Activated CD4-positive, CD25-positive, alpha-beta regulatory T cell treated with anti-CD3 and anti-CD28 coated beads, Interleukin-2, amount 50 U/mL, for 16 hours (primary cell): ENCODE measurements at places on chromosomes 2 and 18.

DNA sequence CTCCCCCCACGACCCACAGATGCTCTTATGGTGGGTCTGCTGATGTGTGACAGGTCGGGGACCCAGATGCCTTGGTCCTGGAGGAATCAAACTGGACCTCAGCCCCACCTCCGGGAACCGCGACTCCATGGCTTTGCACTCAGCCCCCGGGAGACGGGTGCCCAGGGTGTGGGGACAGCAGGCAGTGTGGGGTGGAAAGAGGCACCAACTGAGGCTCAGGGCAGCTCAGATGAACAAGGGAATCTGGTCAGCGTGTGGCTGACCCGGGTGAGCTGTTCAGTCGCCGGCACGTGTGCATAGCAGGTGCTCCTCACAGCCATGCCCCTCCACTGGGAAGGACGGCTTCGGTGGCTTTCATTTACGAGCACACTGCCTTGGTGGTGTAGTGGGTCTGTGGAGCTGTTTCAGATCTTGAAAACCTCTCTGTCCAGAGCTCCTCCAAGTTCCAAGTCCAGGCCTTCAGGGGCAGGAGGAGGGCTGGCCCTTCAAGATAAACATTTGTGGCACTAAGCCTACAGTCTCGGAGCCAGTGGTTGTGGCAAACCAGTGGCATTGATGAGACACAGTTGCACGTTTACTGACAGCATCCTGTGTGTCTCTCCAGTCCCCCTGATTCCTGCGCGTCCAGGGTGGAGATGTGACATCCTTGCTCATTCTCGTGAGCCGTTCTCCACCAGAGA is 471.2 kb upstream of the HS6ST1 start:
- DNase-seq: no peak

DNA sequence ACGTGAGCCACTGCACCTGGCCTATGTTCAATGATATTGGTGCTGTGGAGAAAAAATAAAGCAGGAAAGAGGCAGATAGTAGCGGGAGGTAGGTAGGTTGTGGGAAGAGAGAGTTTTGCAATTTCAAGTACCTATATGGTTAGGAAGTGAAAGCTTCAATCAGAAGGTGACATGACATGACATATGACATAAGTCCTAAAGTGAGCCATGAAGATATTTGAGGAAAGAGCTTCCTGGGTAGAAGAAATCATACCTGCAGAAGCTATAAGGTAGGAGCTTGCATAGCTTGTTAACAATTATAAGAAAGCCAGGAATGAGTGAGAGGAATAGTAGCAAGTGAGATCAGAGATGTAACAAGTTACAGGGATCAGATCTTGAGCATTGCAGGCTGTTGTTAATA is 4.2 kb downstream of the KIAA1328 start:
- no peak for DNase-seq

GRCh38 chr2:41736586-41736985 is 311.2 kb upstream of the PKDCC start:
- no peak for DNase-seq

DNA sequence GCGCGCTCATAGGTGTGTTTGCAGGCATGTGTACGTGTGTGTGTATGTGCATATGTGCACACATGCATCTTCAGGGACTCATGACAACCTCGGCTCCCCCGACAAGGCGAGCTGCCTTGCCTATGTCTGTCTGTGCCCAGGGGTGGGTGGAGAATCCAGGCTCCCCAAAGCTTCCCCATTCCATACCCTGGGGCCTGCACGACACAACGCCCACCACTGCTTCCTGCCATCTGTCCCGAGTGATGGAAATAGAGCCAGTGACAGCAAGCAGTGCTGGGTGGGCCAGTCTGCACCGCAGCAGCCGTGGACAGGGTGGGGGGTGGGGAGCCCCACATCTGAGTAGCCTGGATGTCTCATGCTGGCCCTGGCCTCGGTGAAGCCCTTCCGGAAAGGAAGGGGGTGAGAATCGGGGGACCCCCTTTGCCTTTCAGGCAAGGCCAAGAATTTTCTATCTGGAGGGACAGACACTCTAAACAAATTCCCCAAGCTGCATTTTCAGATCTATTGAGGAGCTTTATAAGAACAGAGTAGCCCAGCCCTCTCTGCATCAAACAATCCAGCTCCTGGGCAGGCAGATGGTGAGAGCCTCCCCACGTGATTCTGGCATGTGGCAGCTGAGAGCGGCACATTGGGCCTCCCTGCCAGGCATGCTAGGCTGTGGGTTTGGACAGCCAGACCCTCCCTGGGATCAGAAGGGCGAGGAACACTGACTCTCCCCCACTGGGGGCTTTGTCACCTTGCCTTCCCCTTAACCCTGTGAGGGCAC is 4.9 kb downstream of the KCNIP3 start:
- DNase-seq: no peak

DNA sequence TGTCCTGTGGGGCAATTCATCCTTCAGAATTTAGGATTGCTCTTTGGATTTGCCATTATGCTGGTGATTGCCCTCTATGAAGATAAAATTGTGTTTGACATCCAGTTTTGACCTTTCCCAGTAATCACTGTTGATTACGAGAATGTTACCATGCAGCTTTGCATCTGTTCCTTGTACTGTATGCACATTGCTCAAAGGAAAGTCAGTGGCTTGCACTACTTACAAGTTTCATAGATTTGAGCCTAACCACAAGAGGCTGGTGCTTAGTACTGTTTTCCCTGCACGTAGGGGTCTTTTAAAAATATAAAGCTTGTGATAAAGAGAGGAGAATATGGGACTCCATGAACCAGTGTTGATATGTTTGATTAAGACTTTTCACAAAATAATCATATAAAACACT is 77.9 kb downstream of the SLC39A10 start:
- no peak for DNase-seq

DNA sequence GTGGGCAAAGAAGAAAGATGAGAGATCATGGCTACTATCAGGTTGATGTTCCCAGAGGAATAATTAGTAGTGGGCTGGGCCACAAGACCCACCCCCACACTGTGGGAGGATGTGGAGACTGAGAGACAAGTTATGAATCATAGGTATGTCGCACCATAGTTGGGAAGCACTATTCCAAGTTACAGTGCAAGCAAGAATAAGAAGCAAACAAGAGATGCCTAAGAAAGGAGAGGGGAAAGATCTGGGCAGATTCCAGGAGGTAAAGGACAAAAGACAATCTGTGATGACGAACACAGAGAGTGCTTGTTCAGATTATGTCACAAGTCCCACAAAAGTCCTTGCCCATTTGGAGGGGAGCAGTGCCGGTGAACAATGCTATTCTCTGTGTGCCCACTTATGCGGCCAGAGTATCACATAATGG is 56.6 kb downstream of the FAM228A start:
- no peak for DNase-seq

- DNase-seq: no peak
Measured at GRCh38 chr2:1582891-1583341, 161.4 kb downstream of the PXDN start.

DNA sequence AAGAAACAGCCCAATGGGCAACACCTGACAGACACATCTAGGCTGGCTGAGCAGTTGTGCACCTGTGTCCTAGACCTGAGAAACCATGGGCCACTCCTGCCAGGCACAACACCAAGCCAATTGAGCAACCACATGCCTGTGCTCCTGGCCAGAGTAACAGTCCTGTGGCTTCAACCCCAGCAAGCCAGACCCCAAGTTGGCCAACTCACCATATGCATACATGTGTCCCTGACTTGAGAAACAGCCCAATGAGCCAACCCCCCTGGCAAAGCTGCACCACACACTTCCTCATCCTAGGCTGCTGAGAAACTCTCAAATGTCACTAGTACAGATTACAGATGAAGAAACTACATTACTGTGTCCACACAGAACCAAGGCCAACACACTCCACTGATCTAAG is 36.6 kb downstream of the USP34 start:
- no peak for DNase-seq

- DNase-seq: no peak
Measured at GRCh38 chr2:234300391-234300925, 196.4 kb downstream of the ARL4C start.

DNA sequence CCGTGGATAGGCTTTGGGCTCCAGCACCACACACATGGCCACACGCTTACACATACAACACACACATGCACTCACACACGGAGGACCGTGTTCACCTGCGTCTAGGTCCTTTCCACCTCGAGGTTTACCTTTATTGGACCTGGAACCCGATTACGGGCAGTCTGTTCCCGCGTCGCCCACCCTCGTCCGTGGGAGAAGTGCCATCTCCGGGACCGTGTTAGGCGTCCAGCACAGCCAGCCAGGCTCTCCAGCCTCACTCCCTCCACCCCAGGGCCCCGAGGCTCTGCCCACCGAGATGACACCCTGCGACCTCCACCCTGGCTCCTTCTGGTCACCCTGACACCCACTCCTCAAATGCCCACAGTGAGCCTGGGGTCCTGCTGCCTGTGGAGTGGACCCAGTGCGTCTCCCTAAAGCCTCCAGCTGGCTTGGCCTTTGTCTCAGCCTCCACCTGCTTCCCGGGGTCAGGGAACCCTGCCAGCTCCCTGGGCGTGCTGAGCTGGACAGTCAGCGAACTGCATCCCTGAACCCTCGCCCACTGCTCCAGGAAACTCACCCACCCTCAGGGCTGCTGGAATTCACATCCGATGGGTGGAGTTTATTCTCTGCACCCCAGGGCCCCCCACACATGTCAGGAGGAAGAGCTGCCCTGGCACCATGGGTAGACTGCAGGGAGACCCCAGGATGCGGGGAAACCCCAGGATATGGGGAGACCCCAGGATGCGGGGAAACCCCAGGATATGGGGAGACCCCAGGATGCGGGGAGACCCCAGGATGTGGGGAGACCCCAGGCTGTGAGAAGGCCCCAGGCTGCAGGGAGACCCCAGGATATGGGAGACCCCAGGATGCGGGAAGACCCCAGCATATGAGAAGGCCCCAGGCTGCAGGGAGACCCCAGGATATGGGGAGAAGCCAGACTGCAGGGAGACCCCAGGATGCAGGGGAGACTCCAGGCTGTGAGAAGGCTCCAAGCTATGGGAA is 33.0 kb downstream of the ADI1 start:
- no peak for DNase-seq

GRCh38 chr2:73053316-73054114 is 18.0 kb downstream of the SFXN5 start:
- no peak for DNase-seq

DNA sequence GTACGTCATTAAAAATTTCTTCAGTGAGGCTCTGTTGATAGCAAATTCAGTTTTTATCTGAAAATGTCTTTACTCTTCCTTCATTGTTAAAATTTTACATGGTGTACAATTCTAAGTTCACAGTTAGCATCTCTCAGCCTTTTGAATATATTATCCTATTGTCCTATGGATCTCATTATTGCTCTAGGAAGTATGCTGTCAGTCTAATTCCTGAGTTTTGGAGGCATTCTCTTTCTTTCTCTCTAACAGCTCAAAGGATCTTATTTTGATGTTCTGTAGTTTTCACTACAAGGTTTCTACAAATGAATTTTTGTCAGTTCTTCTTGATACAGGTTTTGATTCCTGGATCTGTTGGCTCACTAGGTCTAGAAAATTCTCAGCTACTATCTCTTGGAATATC is 2.9 kb upstream of the ACMSD start:
- no peak for DNase-seq

- no peak for DNase-seq
Measured at GRCh38 chr2:45506756-45507155, 104.3 kb downstream of the SRBD1 start.

GRCh38 chr18:47163241-47163640 is 12.9 kb downstream of the IER3IP1 start:
- no peak for DNase-seq

GRCh38 chr2:176126929-176127773 is 2.4 kb upstream of the HOXD8 start:
- peak; percentile 33 for DNase-seq

GRCh38 chr2:44902217-44903137 is 39.0 kb upstream of the SIX3 start:
- no peak for DNase-seq

- no peak for DNase-seq
Measured at GRCh38 chr2:106857882-106858478, 28.0 kb downstream of the ST6GAL2 start.

DNA sequence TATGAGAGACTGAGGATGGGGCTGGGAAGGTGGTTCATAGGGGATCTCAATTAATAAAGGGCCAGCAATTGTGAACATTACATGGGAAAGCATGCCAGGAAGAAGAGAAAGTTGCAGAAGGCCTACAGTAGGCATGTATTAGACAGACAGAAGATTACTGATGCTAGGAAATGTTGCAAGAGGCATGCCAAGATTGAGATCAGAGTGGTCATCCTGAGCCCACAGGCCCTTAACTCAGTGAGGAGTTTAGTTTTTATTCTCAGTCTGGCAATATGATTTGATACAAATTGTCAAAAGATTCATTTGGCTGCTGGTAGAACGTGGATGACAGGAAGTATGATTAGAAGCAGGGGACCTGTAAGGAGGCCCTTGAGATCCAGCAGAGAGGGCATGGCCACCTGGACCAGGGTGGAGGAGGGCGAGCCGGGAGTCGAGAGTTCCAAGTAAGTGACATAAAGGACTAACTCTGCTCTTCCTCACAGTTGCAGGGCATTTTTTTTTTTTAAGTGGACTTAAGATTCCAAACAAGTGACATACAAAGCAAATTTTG is 54.9 kb downstream of the EPHA4 start:
- DNase-seq: no peak

DNA sequence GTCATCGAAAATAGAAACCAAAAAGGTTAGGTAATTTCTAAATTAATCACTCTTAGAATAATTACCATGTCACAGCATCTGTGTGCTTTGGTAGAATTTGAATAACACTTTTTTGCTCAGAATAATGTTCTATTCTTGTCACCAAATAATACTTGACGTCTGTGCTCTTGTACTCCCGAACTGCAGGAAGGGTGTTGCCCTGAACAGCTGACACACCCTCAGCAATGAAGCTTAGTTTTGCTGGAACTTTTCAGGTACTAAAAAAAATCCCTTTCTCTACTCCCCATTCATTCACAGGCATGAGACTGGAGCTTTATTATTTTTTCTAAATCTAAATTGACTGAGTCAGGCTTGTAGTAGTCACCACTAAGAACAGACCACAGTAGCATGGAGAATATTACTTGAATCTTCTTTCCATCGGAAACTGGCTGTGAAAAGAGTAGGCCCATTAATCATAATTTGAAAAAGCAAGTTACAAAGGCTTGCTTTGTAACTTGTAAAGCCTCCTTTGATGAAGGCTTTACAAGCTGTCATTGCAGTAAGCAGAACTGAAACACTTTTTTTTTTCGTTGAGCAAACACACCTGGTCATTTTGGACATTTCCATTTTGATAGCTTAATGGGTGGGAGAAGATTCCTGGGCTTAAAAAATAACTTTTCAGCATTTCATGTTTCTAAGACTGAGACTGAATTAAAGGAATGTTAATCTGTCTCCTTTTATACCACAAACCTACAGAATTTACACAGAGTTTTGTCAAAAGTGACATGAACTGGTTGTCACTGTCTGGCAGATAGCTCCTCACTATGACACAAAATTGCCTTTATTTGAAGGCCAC is 70.3 kb upstream of the PELI1 start:
- no peak for DNase-seq
